Adipose tissue (tissue), 3 donors: ENCODE measurements at places on chromosomes 11 and 22. TPM values are rescaled to one million over a fixed set of nuclear protein-coding genes. Genes with fewer than 3 reads are reported as not detected.

Gene LRRC75B
- 12.5 TPM for polyA plus RNA-seq

Gene HYLS1
- 2.0 TPM for polyA plus RNA-seq

Gene SCN3B
- polyA plus RNA-seq, result 1.7 TPM

Gene RPS3
- 3,388 TPM for polyA plus RNA-seq

Gene DDTL
- 1.8 TPM for polyA plus RNA-seq

Gene ANKK1
- 0.12 TPM for polyA plus RNA-seq

Gene MRGPRF
- polyA plus RNA-seq, result 2.0 TPM

Gene CABP4
- 0.28 TPM for polyA plus RNA-seq

Gene MTFP1
- polyA plus RNA-seq, result 12.7 TPM

Gene PANX2
- polyA plus RNA-seq, result 0.34 TPM

Gene OR2AG2
- not detected for polyA plus RNA-seq

Gene TRAF6
- 2.0 TPM for polyA plus RNA-seq

Gene BAIAP2L2
- 2.5 TPM for polyA plus RNA-seq

Gene SHANK3
- polyA plus RNA-seq, result 80.5 TPM
